ENCODE measurements at places on chromosomes 2 and 18. TPM values are rescaled to one million over a fixed set of nuclear protein-coding genes. Genes with fewer than 3 reads are reported as not detected.
A peak's percentile ranks its signal among the peaks of the same experiment; 100 is the strongest.

- peak; percentile 16 for DNase-seq
These were observed 38.1 kb downstream of the AFTPH start for GRCh38 chr2:64562148-64562784.

- DNase-seq, result peak; percentile 10
These were observed 31.5 kb downstream of the ACVR1C start for GRCh38 chr2:157596992-157597681.

- DNase-seq, result no peak
These were observed 193.4 kb upstream of the HDAC4 start for GRCh38 chr2:239594019-239594771.

DNA sequence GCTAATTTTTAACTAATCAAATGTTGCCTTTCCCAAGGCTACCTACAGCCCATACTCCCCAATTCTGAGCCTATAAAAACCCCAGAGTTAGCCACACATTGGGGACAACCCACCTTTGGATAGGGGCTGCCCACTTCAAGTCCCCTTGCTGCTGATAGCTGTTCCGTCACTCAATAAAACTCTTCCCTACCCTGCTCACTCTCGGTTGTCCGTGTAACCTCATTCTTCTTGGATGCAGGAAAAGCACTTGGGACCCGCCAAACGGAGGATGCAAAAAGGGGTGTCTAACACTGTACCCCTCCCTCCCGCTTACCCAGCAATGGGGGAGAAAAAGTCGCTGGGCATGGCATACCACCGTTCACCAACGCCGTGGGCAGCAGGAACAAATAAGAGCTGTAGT, 12.2 kb downstream of the IWS1 start:
- DNase-seq, result no peak

DNA sequence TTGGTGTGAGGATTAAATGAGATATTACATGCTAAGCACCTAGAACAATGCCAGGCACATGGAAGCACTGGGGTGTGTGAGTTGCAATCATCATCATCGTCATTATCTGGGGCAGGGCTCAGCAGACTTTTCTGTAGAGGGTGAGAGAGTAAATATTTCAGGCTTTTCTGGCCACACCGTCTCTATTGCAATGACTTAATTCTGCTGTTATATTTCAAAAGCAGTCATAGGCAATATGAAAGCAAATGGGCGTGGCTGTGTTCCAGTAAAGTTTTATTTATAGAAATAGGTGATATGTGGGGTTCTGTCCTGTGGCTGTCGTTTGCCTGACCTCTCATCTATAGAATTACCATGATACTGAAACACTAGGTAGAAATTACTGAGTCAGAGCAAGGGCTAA, 60.6 kb downstream of the IL1R2 start:
- no peak for DNase-seq

- no peak for DNase-seq
These were observed 104.5 kb downstream of the TDRD15 start for GRCh38 chr2:21228041-21228895.

DNA sequence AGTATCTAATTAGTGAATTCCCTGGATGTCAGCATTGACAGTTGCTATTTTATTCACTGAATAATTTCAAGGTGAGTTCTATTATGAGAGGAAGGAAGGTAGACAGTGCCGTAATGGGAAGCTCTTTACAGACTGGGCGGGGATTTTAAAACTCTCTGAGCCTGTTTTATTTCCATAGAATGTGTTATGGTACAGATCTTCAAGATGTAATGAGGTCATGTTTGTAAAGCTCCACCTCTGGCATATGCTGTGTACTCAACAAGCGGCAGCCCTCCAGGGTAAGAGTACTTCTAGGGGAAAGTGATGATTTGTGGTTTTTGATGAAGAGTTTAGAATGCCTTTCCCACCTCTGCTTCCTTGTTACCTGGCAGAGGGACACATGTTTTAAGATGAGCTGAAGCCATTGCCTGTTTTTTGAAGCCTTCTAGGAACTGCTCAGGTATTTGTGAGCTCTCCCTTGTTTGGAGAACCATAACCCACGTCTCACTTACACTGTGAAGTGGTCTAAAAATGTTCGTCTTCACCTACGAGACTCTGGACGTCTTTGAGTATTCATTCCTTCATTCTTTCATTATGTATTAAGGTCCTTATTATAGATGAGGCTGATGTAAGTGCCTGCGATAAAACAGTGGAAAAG, 251.2 kb downstream of the PTGR3 start:
- no peak for DNase-seq

- no peak for DNase-seq
These were observed 33.0 kb downstream of the FHOD3 start for GRCh38 chr18:36330435-36331052.

DNA sequence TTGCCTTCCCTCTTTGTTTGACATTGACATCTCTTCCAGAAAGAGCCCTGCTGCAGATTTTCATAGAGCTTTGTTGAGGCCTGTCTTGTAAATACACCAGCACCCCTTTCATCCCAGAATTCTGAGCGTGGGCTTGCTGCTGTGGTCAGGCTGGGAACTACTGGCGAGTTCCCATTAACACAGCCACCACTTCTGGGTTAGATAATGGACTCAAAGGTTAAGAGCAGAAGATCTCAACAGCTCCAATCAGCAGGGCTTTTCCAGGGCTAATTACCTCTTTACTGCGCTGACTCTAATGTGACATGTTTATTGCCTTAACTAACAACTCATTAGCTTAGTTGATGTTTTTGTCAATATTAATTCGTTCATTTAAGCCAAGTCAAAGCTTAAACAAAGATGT, 235.9 kb upstream of the BOD1L2 start:
- no peak for DNase-seq

Gene SOX11
- total RNA-seq, result 12.1 TPM

Gene CDC42EP3
- 230 TPM for total RNA-seq

Gene TTN
- total RNA-seq, result 5.5 TPM

Gene MLPH
- total RNA-seq, result 155 TPM

Data from LHCN-M2 (cell line).